ENCODE measurements at places on chromosomes 4 and X. TPM values are rescaled to one million over a fixed set of nuclear protein-coding genes. Genes with fewer than 3 reads are reported as not detected.

GRCh38 chrX:1380672-1381233, 11.2 kb downstream of the SLC25A6 start:
- DNase-seq, result no peak

GRCh38 chr4:154441982-154442381, 49.6 kb downstream of the DCHS2 start:
- no peak for DNase-seq

DNA sequence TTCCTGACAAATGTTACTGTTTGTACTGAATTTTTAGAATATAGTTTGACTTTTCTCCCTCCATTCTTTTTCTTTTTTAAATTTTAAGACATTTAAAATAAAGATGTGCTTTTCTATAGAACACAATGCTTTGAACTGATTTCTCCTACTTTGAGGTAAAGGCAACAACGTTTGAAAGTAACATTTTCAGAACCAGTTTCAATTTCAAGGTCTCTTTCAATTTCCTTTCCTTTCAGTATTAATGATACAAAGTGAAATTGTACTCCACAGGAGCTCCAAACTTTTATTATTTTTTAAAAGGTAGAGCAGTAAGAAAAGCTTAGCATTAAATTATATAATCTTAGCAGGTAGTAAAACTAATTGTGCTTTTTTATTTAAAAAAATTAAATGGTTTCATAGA, 54.9 kb downstream of the NDST4 start:
- DNase-seq, result no peak

GRCh38 chrX:107273795-107274194, 67.4 kb downstream of the DNAAF6 start:
- no peak for DNase-seq

DNA sequence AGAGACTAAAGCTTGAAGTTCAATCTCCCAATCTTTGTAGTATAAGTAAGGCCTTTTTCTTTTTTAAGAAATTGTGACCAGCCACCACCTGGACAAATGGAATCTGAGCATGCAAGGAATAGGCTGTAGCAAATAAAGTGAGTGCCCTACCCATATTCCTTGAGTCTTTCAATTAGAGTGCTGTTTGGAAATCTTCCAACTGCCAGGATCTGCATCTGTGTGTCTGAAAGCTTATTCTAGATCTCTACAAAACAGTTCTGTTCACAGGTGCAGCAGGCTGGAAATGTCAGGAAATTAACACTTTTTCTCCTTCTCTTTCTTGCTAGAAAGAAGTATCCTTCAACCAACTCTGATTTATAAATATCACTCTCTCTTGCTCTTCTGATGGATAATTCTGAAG, 76.7 kb upstream of the NDST3 start:
- no peak for DNase-seq

DNA sequence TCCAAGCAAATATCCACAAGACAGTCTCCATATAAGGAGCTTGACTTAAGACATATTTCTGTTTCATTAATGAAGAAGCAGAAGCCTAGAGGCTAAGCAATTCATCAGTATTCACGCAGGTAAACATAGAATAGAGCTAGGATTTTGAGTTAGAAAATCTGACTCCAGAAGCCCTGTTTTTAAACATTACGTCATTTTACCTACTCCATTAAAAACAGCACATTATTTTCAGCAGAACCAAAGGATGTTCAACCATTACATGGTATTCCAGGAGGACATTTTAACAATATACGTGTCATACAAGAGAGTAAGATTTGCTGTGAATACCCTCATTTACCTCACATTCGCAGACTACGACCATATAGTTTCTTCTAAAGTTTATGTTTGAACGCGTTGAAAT, 403.3 kb upstream of the TRAM1L1 start:
- no peak for DNase-seq

DNA sequence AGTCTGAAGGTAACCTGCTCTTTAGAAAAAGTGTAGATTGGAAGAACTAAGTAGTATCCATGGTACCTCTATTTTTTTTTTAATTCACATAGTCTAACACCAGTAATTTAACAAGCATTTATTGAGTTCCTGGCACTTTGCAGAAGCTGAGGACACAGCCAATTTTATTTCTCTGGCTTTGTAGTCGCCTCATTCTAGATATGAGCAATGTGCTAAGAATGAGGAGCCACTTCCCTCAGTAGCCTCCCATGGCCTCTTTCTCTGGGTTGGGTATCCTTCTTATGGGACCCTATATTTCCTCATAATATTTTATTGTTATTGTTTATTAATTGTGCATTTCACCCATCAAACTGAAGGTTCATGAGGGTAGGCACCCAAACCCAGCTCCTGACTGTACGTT, 67.6 kb downstream of the ENPEP start:
- DNase-seq, result no peak

DNA sequence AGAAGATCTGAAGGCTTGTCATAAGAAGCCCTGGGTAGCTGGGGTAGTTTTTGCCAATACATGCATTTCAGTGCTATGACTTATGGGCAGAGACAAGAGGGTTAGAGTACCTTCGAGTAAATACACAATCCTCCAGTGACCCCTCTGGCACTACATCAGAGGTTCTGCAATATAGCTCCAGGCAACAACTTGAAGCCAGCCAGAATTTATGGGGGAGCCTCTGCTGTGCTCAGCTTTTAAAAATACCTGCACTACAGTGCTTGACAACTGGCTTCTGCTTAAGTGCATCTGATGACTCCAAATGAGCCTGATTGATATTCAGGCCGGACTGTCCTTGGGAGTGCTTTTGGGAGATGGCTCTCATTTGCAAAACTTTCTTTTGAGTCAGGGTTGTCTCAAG, 44.9 kb upstream of the SMAD1 start:
- DNase-seq, result no peak

DNA sequence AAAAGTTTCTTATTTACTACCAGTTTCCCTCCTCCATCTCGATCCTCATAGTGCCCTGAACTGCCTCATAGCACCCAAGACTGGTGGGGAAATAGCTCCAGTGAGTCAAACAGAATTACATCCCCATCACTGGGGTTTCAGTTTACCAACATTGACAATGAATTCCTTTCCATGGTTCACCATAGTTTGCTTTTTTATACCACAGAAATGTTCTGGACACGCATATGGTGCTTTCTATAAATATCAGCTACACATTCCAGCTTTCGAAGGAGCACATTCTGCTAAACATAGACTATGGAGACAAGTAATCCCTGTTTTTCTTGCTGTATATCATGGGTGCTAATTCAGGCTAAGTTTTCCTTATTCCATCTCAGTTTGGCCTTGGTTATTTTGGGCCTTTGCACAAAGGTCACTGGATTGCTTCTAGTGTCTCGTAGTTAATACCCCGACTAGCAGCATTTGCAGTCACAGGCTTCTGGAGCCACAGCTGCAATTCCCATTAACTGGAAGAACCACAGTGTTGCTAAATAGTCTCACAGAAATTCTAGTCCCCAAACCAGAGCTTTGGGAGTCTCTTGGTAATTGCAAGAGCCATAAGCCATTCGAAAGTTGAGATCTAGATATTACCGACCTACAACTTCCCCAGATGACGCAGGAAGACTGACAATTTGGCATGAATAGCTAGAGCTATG, 53.4 kb upstream of the TRPC3 start:
- DNase-seq, result no peak

DNA sequence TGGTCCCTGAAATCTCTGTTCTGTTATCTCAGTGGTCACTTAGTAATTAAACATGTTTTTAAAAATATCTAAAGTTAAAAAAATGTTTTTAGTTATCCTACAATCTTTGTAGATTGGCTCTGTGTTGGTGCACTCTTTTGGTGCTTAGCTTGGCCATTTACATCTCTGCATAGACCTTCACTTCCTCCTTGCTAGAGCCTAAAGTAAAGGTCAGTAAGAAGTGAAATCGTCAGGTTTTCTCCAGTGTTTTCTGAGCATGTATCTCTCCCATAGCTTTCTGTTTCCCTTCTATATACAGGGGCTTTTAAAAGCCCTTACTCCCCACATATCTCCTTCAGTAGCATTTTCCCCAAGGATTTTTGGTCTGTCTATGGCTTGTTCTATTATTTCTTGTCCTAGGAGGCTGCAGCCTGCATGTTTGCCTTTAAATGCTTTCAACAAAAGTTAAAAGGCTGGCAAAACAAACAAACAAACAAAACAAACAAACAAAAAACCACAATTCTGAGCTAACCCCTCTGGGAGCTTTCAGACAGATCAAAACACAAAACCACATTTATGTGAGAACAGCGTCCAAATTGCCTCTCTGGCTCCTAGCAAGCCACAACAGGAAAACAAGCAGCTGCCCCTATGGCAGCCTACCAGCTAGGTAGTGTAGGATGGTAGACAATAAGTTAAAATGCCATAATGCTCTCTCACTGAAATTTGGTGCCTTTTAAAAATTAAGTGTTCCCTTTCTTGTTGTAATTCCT, 27.3 kb upstream of the GPRASP2 start:
- DNase-seq, result no peak

DNA sequence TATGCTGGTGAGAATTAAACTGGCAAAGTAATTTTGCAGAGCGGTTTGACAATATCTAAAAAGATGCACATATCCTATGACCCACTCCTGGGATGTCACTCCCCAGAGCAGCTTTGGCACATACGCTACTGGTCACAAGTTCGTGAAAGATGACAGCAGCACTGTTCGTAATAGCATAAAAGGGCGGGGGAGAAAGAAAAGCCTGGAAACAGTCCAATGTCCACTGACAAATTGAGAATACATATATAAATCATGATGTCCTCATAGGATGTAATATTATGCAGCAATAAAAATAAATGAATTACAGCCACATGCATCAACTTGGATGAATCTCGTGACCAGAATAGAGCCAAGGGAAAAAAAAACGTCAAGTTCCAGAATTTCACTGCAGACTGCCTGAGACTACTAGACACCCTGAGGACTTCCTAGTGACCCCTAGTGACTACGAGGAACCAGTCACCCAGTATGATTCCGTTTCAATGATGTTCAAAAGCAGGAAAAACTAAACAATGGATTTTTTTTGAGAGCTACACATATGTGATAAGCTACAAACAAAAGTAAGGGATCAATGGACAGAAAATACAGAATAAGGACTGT, 1.8 kb downstream of the PCSK1N start:
- DNase-seq, result no peak

GRCh38 chrX:45718676-45719075, 518.0 kb upstream of the DIPK2B start:
- no peak for DNase-seq

- DNase-seq, result no peak
These were observed 6.5 kb downstream of the TIFA start for GRCh38 chr4:112279025-112279881.

DNA sequence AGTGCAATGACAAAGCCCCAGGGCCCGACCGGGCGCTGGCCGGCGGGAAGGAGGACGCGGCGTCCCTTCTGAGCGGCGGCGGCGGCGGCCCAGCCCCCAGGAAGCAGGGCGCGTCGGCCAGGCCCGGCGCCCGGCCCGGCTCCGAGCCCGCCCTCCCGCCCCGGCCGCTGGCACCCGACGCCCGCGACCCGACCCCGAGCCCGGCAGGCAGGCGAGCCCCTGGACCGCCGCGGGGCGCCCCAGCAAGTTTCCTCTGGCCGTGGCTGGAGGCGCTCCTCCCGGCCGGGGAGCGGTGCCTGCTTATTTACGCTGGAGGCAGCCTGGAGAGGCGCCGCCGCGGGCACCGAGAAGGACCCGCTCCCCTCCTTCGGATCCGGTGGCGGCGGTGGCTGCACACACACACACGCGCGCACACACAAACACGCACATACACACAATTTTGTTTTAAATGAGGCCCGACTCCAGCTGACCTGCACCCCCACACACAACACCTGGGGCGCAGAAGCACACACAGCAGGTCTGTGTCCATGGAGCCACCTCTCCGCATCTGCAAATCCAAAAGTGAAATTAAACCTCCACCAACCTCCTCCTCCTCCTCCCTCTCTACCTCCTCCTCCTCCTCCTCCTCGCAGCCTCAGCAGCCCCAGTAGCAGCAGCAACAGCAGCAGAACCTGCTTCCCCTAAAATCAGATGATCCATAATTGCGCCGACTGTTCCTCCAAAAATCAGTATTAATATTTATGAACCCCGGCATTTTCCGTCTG, 669 bp downstream of the IRF2 start:
- peak; percentile 39 for DNase-seq

GRCh38 chr4:125527681-125528080, 212.9 kb downstream of the FAT4 start:
- no peak for DNase-seq

DNA sequence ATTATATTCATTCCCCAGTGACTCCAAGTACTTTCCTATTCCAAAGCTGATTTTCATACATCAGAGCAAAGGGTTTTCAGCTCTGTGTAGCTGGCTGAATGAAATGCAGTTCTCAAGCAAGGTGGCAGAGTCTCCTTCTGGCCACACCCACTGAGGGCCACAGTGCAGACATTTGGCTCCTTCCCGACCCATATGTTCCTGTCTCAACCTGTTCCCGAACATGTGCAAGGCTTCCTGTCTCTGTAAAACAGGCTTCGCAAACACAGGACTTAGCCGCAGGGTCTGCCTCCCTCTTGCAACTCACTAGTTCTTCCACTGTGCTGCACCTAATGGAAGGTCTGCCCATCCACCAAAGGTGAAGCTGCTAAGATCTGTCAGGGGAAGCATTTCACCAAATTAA, 249.2 kb downstream of the MID1IP1 start:
- no peak for DNase-seq

DNA sequence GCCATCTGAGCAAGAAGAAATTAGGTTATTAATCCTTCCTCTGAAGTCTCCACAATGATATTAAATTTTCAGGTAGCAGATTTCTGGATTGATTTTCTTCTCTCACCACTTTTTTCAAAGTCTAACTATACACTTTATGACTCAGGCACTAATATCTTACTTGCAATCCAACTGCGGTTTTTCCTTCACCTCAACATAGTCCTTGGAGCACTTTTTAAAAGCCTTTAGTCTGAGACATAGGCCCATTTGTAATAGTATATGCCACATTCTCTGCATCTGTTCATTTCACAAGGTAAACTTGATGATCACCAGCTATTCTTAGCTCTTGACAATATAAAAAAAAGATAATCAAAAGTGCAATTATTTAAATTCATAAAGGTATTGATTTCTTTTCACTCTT, 55.9 kb upstream of the EDNRA start:
- DNase-seq, result no peak

- no peak for DNase-seq
These were observed 87.6 kb upstream of the VCX3B start for GRCh38 chrX:8377041-8377440.

DNA sequence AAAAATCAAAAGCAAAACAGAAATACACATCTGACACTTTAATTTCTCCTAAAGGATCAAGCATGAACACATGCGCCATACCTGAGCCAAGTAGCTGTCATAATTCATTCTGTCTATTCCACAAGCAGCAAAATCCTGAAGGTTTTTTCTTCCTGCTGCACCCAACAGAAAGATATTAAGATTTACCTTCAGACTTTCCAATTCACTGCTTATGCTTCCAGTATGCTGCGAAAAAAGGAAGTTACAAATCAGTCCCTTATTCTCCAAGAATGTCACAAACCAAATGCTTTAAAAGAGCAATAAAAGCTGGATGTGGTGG, 29.2 kb upstream of the FGFBP2 start:
- no peak for DNase-seq

Gene ANK2
- 72.4 TPM for total RNA-seq

Gene PLS3
- total RNA-seq, result 330 TPM

Gene TRPC5OS
- not detected for total RNA-seq

Gene MAGEA10
- total RNA-seq, result not detected

Gene HTT
- total RNA-seq, result 71.8 TPM

Gene KIT
- 1.2 TPM for total RNA-seq

Gene ZNF732
- total RNA-seq, result 0.63 TPM

Gene SSX2B
- not detected for total RNA-seq

Gene BEND4
- total RNA-seq, result under 0.01 TPM

Gene POLA1
- 16.3 TPM for total RNA-seq

Gene EVC2
- total RNA-seq, result 10.4 TPM
